ENCODE measurements at places on chromosomes 7 and 10.

DNA sequence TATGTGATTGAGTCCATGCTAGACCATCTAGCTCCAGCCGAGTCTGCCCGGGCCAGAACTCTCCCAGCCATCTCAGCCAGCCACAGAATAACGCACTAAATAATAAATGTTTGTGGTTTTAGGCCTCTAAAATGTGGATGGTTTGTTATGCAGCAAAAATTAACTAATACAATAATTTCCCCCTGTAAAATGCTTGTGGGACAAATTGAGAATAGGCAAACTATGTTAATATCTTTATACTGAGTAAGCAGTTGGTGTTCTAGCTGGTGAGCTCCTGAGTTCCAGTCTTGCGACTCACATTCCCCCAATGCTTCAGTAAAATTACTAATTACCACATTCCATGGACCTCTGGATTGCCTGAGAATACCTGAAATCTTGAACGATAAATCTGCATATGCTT, 316.8 kb upstream of the NFE2L3 start:
- no peak for ATAC-seq

DNA sequence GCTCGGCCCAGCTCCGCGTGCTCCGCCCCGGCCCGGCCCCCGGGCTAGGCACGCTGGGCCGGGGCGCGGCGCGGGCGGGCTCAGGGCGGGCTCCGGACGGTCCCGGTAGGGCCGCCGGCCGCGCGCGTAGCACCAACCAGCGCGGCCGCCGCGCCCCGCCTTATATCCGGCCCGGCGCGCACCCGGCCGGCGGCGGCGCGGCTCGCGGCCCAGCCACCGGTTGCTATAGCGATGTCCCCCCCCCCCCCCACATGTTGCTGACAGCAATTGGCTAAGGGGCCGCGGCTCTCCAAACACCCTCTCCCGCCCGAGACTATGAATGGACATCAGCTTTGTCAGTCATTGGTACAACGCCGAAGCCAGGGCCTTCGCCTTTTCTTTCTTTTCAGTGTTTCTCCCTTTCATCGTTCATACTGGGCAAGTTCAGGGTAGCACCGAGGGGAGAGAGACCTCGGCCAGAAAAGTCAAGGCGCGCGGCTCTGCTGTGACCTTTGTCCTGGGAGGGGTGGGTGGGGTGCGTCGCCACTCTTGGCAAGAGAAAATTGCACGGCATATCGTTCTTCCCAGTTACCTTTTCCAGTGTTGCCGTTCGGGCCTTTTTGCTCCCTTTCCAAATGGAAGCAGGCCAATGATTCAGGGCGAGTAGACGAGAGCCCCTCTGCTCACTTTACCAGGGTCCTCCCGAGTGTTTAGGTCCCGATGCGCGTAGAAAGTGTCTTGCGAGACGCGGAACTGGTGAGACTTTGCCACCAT, 354.2 kb downstream of the DNAJB6 start:
- ATAC-seq, result peak; percentile 19

GRCh38 chr7:139703487-139704307, 74.1 kb downstream of the HIPK2 start:
- no peak for ATAC-seq

- no peak for ATAC-seq
Observed at GRCh38 chr7:93211228-93211818, 14.9 kb downstream of the HEPACAM2 start.

- no peak for ATAC-seq
Observed at GRCh38 chr10:85665681-85666080, 700.9 kb downstream of the GRID1 start.

DNA sequence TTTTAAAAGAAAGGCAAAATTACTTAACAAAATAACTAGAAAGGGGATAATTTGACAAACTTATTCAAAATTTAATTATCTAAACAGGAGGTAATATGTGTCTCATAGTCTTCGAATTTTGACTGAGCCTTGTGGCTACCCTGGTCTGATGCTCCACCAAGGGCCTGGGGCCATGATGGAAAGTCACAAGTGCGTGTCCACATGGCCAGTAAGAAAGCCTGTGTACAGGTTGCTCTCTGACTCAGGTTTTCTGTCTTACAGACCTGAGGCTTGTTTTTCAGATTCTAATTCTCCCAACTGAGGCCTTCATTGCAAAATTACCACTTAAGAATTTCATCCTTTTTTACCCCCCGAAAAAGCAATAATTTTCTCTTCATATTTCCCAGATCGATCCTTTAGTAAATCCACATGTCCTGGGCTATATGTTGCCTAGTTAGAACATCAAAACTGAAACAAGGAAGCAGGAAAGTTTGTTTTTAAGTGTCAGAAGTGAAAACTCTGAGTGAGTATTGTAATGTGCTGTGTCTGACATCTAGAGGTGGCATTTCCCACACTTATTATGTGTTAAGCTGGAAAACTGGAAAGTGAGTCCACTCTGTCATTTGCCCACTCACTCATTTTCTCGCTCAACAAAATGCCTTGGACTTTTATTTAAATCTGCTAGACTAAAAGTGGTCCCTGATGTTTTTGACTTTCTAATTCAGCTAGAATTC, 10.0 kb downstream of the CYP3A43 start:
- peak; percentile 65 for ATAC-seq

GRCh38 chr7:71615017-71615416, 483.1 kb downstream of the GALNT17 start:
- no peak for ATAC-seq

- peak; percentile 82 for ATAC-seq
Observed at GRCh38 chr7:149414745-149415390, 46.0 kb downstream of the ZNF777 start.

GRCh38 chr10:103224133-103224532, 21.6 kb upstream of the RPEL1 start:
- no peak for ATAC-seq

DNA sequence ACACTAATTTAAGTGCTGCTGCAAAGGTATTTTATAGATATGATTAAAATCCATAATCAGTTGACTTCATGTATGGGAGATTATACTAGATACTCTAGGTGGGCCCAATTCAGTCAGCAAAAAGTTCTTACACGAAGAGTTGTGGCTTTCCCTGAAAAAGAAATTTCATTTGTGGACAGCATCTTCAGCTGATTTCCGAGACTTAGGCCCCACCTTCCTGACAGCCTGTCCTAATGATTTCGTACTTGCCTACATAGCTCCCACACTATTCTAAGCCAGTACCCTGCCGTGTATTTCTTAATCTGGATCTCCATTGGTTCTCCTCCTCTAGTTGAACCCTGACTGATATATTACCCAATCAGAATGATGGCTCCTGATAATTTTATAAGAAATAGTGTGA, 297.9 kb downstream of the EXOC4 start:
- no peak for ATAC-seq

- ATAC-seq, result peak; percentile 86
Observed at GRCh38 chr10:3477683-3478082, 305.1 kb upstream of the PITRM1 start.

DNA sequence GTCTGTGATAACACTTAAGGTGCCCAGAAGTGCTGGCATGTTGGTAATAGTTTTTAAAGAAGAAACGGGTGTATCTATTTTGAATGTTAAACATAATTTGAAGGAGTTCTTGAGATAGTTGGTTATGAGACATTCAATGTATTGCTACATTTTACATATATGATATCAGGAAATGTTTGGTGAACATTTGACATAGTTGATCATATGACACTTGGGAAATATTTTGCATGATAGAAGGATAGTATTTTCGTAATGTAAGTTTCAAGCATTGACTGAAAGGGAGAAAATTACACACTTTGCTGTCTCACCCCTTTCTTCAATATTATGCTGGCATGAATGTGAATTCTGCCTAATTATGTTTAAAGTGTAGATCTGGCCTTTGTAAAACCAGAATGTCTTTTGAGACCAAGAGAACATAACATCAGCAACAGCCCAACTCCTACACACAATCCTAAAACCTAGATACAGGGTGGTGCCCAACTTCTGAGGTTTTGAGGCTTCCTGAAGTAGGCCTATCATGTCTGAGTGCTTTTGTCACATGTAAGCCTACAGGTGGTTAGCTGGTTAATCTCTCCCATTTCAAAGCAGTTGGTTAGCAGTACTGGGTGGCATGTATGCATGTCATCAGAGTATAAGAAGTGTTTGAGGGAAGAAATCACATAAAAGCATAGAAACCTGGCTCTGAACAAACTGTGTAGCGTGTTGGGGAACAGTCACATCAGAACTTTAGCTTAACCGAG, 2.1 kb downstream of the ADD3 start:
- ATAC-seq, result peak; percentile 76

DNA sequence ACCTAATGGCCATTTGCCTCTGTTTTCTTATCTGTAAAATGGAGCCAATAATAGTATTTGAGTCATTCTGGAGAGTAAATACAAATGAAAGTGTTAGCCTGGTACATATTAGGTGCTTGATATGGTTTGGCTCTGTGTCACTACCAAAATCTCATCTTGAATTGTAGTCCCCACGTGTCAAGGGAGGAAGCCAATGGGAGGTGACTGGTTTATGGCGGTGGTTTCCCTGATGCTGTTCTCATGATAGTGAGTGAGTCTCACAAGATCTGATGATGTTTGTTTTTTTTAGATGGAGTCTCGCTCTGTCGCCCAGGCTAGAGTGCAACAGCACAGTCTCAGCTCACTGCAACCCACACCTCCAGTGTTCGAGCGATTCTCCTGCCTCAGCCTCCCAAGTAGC, 194.0 kb upstream of the SEMA3E start:
- no peak for ATAC-seq

- no peak for ATAC-seq
Observed at GRCh38 chr10:112584276-112584675, 137.3 kb downstream of the VTI1A start.

- no peak for ATAC-seq
Observed at GRCh38 chr10:73623056-73623455, 18.2 kb downstream of the MYOZ1 start.

DNA sequence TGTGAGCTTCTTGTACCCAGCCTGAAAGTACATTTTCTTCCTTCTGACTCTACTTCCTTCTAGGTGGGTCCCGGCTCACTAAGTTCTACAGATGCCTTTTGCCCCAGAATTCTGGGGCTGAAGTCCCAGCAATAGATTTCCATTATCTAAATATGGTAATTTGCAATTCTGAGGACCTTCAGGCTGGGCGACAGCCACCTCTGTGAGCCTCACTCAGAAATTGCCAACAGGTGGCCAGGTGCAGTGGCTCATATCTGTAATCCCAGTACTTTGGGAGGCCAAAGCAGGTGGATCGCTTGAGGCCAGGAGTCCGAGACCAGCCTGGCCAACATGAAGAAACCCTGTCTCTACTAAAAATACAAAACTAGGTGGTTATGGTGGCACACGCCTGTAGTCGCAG, 23.7 kb downstream of the CREM start:
- ATAC-seq, result no peak

DNA sequence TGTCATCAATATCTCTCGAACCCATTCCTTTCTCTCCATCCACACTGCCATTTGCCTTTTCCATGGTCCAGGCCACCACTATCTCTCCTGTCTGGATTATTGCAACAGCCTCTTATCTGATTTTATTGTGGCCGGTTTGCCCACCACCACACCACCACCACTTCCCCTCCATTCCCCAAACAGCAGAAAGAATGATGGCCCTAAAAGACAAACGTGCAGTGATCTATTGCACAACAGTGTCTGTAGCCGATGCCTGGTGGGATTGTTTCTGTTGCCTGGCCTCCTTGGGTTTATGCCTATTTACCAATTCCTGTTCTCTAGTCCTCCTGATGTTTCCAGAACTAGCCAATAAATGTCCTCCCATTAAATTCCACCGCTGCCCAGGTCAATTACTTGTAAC, 10.2 kb upstream of the ST8SIA6 start:
- no peak for ATAC-seq

GRCh38 chr7:149621776-149622175, 124.2 kb upstream of the ZNF746 start:
- ATAC-seq, result peak; percentile 60

GRCh38 chr10:97500297-97500575, 1.5 kb downstream of the UBTD1 start:
- ATAC-seq, result no peak

DNA sequence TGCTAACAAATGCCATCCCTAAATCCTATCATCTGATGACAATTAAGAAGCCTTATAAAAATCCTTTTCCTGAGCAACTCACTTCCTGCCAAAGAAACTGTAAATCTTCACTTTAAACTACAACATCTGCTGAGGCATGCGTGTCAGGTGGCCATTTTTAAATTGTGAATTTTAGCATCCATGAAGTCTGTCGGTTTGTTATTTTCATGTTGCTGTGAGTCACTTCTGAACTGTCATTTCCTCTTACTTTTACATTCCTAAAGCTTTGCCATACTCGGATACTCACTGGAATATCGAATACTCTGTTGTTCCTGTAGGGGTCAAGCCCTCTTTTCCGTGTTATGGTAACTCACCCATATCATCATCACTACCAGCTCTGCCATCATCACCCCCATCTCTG, 34.3 kb upstream of the TMEM26 start:
- ATAC-seq, result no peak

DNA sequence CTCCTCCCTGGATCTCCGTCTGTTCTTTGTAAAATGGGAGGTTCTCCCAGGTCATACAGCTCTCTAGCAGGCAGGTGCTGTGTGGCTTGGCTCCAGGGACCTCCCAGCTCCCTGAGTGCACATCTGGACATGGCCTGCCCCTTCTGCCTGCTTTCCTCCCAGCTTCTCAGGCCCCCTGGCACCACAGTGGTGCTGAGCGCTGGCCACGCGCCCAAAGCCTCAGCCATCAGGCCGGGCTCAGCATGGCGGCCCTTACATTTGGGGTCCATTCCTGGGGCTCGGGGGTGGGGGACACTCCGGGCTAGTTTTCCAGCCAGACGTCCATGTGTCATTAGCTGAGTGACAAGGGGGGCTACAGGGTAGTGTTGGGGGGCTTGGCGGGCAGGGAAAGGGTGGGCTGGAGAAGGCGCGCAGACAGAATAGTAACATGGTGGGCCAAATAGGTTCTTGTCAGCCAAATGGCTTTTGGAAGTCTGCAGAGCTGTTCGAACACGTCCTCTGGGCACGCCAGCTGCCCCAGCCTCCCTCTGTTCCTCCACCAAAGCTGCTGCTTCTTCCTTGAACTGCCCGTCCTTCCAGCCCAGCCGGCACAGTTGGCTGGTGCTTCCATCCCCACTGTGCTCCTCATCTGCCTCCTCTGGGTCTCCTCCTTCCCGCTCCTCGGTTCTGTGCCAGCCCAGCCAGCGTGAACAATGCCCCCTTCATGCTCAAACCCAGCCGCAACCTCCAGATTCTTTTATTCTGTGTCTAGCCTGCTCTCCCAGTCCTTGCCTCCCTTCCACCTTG, 65.9 kb downstream of the GOLGA7B start:
- no peak for ATAC-seq

GRCh38 chr10:85638797-85639196, 727.8 kb downstream of the GRID1 start:
- ATAC-seq, result no peak

DNA sequence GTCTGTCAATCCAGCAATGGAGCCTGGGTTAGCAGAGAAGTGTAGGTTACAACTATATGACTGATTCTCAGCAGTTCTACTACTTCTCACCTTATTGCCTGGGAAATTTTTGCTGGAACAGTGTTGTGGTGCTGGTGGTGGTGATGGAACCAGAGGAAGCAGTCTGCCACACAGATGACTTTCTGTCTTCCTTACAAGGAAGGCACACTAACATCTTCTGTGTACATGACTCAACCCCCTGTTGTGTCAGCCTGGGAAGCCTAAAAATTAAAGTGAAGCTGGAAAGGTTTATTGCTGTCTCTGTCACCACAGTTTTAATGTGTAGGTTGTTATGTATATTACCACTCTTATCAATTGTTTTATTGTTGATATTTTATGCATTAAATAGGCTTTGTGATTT, 40.3 kb downstream of the ANKRD7 start:
- no peak for ATAC-seq

GRCh38 chr7:29878081-29878688, 71.9 kb downstream of the WIPF3 start:
- no peak for ATAC-seq

- no peak for ATAC-seq
Observed at GRCh38 chr10:76197293-76197692, 765.9 kb downstream of the LRMDA start.

- no peak for ATAC-seq
Observed at GRCh38 chr10:35347121-35347562, 10.8 kb downstream of the CCNY start.
